OCI-LY7 (cell line): ENCODE measurements at places on chromosomes 7 and 10. TPM values are rescaled to one million over a fixed set of nuclear protein-coding genes. Genes with fewer than 3 reads are reported as not detected.

SLC13A1 gene
- not detected in 2 replicates for total RNA-seq

AFAP1L2 gene
- 8.6 and 10.5 TPM in 2 replicates for total RNA-seq

HOXA5 gene
- total RNA-seq, result 7.4 and 7.9 TPM in 2 replicates

NEBL gene
- total RNA-seq, result 1.1 and 1.3 TPM in 2 replicates

DEPP1 gene
- not detected in 2 replicates for total RNA-seq

TMEM236 gene
- 0.06 TPM in 1 of 2 replicates, not detected in the other for total RNA-seq

FIGNL1 gene
- total RNA-seq, result 41.5 and 48.0 TPM in 2 replicates

C10orf71 gene
- 0.08 and 0.24 TPM in 2 replicates for total RNA-seq

LIPK gene
- not detected in 2 replicates for total RNA-seq
